DMS79 (cell line): ENCODE measurements at places on chromosomes 5 and 9.

- DNase-seq = no peak
Measured at GRCh38 chr5:67063055-67063454, 133.5 kb downstream of the CD180 start.

DNA sequence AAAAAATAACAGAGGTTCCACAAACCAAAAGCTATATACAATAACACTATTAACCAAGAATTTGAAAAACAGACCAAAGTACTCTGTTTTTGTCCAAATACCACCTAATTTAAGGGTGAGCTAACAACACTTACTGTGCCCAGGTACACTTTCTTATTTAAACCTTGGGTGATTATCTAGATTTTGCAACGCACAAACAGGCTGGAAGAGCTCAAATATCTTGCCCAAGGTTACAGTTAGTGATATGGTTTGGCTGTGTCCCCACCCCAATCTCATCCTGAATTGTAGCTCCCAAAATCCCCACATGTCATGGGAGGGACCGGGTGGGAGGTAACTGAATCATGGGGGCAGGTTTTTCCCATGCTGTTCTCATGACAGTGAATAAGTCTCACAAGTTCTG lies 58.9 kb downstream of the CDK5RAP2 start:
- DNase-seq = no peak

GRCh38 chr5:124633209-124633608 lies 113.2 kb downstream of the ZNF608 start:
- no peak for DNase-seq

GRCh38 chr5:156420665-156421064 lies 93.7 kb downstream of the SGCD start:
- DNase-seq = no peak

GRCh38 chr9:28900406-28900805 lies 1327.1 kb upstream of the C9orf72 start:
- DNase-seq = no peak

GRCh38 chr9:127520941-127521918 lies 69.9 kb downstream of the LRSAM1 start:
- DNase-seq = no peak

- peak; percentile 33 for DNase-seq
Measured at GRCh38 chr9:35656831-35657545, 831 bp downstream of the RMRP start.

DNA sequence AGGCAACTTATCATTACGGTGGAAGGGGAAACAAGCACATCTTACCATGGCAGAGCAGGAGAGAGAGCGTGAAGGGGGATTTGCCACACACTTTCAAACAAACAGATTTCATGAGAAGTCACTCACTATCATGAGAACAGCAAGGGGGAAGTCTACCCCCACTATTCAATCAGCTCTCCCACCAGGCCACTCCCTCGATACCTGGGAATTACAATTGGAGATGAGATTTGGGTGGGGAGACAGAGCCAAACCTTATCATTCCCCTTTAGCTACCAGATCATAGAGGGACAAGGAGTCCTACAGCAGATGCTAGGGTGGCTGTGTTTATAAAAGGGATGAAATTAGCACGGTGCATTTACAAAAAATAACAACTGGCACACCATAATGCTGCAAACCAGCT lies 2149.4 kb upstream of the ACO1 start:
- DNase-seq = no peak

- DNase-seq = no peak
Measured at GRCh38 chr9:95116002-95116807, 201.3 kb downstream of the FANCC start.

- no peak for DNase-seq
Measured at GRCh38 chr9:136678624-136679023, 8.6 kb downstream of the AGPAT2 start.

GRCh38 chr9:88736136-88736637 lies 201.2 kb downstream of the NXNL2 start:
- DNase-seq = no peak

DNA sequence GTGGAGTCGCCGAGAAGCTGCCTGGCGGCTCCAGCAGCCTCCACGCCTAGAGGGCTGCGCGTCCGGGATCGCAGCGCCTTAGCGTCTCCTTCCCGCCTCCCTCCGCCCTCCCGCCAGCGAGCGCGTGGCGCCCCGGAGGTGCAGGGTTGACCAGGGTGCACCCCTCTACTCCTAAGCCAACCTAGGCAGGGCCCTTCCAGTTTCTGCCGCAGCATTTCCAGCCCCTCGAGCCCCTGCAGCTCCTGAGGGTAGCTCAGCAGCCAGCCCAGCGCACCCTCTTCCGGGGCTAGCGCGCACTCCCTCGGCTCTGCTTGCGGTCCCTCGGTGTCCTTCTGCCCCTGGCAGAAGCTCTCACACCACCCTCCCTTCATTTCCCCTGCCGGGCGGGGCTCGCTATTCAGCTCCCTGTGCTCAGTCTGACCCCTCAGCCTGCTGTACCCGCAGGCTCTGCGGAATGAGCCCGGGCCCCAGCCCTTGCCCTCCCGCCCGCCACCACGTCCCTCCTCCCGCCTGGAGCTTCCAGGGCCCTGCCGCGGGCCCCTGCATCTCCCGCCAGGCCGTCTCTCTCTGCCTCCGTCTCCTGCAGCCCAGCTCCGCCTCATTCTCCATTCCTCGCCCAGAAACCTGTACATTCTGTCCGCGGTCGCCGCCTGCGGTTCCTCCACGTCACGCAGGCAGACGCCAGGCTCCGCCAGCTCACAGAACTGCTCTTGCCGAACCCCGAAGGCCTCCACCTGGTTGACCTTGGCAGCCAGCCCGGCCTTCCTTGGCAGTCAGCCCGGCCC lies 61.8 kb downstream of the SPATA31C2 start:
- peak; percentile 56 for DNase-seq

DNA sequence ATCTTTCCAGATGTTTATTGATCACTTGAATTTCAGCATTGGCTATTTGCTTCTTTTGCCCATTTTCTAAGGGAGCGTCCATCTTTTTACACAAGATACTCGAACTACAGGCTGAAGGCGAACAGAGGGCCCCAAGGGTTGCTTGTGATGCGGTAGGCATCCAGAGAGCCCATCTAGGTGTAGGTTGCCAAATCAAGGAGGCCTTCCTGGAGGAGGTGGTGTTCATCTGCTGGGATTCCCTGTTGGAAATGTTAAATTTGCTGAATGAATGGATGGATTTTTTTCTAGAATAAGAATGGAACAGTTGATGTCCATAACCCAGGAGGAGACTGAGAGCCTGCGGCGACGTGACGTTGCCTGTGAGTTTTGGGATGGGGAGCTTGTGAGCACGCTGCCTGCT lies 31.4 kb downstream of the LRSAM1 start:
- DNase-seq = no peak

DNA sequence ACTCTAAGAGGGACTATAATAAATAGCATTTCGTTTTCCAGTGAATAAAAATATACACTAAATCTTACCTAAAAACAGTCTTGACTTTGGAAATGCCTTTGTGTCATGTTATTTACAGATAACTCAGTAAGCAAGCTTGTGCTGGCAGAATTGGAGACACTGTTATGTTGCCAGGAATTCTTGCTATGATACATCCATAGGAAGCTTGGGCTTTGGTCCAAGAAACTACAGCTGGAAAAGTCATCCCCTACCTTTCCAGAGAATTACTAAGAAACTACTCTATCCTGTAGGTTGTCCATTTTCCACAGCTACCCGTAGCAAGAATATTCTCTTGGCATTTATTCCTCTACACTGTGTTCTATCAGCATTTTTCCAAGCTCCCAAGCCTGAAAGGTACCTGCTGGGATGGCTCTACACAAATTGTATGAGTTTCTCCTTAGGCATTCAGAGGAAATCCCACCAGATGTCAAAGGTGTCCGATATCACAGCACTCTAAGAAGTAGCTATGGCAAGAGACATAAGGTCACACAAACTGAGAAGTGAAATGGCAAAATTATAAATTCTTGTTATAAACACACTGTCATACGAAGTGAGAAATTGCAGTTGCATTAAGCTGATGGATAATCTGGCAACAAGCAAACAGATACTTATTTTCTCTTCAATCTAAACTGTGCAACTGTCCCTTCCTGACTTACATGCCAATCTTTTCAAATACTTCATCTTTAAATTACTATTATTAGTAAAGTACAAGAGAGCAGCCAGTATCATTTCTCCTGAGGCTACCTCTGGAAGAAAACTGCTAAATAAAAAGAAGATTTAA lies 68.5 kb downstream of the MCTP1 start:
- no peak for DNase-seq

- no peak for DNase-seq
Measured at GRCh38 chr5:149702934-149703646, 27.0 kb upstream of the PPARGC1B start.

GRCh38 chr9:132731230-132731629 lies 61.0 kb downstream of the GTF3C4 start:
- no peak for DNase-seq

- no peak for DNase-seq
Measured at GRCh38 chr5:137283801-137284200, 215.3 kb downstream of the SPOCK1 start.

GRCh38 chr9:83936523-83936922 lies 15.3 kb upstream of the KIF27 start:
- DNase-seq = no peak

GRCh38 chr5:133147411-133147810 lies 95.6 kb downstream of the HSPA4 start:
- no peak for DNase-seq

GRCh38 chr5:144487761-144488160 lies 317.1 kb downstream of the KCTD16 start:
- no peak for DNase-seq
